Stimulated activated CD8-positive, alpha-beta memory T cell treated with anti-CD3 and anti-CD28 coated beads, Interleukin-4, amount 100 ng/mL, for 1 hour (primary cell): ENCODE measurements at places on chromosomes 5 and 9.

DNA sequence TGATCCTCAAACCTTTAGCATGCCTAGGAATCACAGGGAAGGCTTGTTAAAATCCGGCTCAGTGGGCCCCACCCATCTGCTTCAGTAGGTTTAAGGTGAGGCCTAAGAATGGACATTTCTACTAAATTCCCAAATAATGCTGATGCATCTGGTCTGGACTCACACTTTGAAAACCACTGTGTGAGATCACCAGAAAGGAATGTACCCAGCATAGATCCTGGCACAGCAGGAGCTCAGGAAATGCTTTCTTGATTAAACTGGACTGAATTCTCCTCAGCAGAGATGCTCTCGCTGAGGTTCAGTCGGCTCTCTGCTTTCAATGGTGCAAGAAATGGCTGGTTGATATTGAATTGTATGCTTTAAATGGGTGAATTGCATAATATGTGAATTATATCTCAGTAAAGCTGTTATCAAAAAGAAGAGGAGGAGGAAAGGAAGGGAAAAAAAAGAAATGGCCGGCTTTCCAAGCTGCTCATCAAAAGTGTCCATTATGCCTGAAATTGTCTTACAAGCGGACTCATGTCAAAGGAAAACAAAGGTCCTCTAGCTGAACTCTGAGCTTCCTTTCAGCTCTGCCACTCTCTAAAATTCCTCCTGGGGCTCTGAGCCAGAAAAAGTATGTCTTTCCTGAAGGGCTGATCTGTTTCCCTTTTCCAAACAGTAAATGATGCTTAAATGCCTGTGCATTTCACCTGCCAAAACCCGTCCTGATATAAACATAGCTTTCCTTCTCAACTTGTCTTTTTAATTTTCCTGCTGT lies 77.6 kb upstream of the SAP30L start:
- no peak for DNase-seq

- no peak for DNase-seq
These were observed 80.0 kb downstream of the TMEM161B start for GRCh38 chr5:88188458-88189132.

GRCh38 chr5:119458911-119459632 lies 6.8 kb downstream of the HSD17B4 start:
- DNase-seq, result no peak

- DNase-seq, result no peak
These were observed 68.0 kb upstream of the MAMDC2 start for GRCh38 chr9:69975681-69976080.

DNA sequence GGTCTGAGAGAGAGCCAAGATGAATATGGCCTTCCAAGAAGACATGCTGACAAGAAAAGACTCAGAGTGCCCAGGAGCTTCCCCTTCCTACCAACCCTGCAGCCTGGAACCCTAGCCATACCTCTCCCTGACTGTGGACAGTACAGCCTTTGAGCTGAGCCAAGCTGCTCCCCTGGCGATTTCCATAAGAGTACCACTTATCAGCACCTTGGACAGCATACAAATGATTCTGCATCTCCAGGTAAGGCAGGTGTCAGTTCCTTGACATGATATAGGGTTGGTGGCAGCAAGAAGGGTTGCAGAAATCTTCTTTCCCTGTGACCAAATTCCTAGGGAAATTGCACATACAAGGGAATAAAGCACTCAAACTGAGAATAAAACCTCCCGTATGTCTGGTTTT lies 58.3 kb downstream of the MFAP3 start:
- no peak for DNase-seq

- DNase-seq, result no peak
These were observed 298.8 kb downstream of the SLCO4C1 start for GRCh38 chr5:101997235-101997634.

DNA sequence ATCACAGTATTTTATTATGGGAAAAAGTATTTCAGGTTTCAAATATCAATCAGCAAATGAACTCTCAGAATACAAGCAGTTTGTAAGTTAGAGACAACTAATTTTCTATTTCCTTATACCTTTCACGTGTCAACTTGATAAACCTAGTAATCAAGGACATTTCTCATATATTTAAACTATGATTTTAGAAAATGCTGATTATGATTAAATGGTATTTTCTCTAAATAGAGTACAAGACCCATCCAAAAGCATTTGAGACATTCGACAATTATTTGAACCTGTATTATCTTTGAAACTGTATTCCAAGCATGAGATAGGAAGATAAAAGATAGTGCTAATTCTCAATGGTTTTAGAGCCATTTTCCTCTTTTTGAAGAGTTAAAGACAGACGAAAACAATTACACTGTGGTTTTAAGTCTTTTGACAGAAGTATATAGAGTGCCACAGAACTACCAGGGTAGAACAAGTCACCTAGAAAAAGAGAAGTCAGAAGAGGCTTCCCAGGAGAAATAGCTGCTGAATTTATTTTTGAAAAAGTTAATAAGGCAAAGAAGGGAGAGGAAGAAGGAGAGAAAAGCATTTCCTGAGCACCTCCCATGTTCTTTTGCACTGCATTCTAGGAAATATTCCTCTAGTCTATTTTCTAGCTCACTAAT lies 5.6 kb downstream of the MEIKIN start:
- DNase-seq, result no peak

DNA sequence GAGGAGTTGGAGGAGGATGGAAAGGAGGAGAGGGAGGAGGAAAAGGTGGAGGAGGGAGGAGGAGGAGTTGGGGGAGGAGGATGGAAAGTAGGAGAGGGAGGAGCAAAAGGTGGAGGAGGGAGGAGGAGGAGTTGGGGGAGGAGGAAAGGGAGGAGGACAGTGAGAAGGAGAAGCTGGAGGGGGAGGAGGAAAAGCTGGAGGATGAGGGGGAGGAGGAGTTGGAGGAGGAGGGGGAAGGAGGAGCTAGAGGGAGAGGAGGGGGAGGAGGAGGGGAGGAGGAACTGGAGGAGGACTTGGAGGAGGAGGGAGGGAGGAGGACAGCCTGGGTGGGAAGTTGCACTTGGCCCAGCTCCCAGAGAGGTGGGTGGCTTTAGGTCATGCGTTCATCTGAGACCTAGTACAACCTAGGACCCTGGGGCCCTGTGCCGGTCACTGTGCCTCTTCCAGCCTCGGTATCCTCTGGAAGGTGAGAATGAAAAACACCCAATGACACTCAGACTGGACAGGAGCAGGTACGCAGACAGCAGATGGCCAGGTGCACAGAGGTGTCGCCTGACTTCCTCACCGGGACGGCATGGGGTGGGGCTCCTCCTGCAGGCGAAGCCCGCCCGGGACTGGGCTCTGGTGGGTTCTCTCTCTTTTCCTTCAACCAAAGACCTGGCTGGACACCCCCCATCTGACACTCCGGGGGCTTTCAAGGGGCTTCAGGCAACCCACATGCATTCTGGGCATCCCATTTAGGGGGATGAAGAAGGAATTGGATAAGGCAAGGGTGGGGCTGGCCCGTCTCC lies 12.2 kb upstream of the SLC2A6 start:
- DNase-seq, result no peak

GRCh38 chr5:141492168-141492885 lies 3.4 kb downstream of the PCDHGC5 start:
- DNase-seq, result no peak

DNA sequence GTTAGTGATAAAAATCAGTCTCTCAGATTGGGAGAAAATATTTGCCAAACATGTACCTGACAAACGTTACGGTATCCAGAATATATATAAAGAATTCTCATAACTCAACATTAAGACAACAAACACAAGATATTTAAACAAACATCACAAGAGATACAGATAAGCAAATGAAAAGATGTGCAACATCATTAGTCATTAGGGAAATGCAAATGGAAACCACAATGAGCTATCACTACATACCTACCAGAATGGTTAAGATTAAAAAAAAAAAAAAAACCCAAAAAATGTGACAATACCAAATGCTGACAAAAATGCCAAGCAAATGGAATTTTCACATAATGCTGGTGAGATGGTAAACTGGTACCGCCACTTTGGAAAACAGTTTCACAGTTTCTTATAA lies 15.4 kb downstream of the CERT1 start:
- DNase-seq, result no peak

DNA sequence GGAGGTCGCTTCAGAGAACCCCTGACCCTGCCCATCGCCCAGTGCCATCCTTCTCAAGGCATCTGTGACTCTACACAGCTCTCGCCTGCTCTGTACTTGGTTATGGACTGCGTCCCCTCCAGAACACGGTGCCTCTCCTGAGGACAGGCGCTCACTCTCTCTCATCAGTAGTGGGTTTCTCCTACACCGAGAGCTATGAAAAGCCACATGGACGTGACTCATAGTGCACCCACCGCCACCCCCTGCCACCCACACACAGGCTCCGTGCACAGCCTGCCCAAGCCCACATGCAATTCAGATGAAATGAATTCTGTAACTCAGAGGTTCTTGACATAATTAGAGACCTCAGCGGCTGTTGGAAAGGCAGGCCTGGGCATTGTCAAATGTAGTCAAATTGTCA lies 13.9 kb downstream of the GTF3C5 start:
- no peak for DNase-seq

DNA sequence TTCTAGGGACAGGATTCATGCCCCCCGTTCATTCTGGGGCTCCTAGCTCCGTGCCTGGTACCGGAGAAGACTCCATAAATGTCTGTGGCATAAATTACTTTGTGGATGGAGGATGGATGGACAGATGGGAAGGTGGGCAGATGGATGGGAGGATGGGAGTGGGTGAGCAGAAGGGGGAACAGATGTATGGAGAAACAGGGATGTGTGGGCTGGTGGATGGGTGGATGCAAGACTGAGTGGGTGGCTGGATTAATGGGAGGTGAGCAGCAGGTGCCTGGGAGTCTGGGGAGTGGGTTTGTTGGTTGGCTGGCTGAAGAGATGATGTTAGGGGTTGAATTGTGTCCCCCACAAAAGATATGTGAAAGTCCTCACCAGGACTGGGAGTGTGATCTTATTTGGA lies 43.5 kb downstream of the SARDH start:
- no peak for DNase-seq

GRCh38 chr9:137427454-137428310 lies 4.5 kb downstream of the NOXA1 start:
- no peak for DNase-seq

DNA sequence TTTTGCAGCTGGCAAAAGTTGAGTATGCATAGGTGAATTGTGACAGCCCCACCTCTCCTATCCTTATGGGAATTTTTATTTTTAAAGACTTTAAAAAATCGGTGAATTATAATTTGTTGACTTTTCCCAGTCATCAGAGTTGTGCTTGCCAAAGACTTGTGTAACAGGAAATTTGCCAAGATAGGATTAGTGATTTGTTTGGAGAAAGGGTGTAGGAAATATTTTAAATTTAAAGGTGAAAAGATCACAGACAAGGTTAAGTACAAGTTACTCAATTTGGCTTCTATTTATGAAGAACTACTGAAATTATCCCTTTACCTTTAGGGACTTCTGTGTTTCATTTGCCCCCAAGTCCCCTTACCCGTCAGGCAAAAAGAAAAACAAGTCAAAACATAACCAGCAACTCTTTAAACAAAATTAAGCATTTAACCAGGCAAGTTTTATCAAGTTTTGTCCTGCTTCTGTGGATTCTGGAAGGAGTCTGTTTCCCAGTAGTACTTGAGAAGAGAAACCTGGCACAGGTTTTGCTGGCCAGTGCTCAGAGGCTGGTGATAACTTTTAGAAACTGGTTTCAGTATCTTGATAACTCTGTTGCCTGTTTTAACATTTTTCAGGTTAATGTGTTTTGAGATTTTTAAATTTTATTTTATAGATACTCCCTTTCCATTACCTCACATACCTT lies 285.4 kb downstream of the MAST4 start:
- DNase-seq, result no peak

DNA sequence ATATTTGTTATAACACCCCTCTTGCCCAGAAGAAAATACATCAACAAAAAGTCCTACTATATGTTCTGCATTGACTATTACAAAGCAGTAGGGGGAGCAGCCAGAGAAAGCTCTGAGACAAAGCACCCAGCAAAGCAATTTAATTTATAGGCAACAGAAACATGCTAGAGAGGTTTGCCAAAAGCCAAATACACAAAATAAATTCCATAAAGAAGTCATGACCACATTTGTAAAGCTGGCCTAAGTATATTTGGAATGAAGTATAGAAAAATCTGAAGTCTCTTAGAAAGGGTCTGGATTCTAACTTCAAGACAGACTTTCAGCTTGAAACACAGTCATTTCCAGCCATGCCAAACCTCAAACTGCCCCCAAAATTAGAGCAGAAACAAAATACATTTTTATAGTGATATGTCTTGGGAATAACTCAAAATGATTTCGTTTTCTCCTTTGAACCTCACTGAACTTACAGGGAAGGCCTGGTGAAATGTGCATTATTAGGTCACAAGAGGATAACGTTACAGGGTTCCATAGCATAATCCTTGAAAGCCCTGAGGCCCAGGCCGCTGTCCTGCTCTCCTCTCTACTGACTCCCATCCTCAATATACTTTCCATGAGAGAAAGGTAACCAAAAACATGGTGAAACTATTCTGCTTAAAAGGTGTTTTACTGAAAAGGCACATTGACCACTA lies 451.8 kb downstream of the RAB3C start:
- no peak for DNase-seq

DNA sequence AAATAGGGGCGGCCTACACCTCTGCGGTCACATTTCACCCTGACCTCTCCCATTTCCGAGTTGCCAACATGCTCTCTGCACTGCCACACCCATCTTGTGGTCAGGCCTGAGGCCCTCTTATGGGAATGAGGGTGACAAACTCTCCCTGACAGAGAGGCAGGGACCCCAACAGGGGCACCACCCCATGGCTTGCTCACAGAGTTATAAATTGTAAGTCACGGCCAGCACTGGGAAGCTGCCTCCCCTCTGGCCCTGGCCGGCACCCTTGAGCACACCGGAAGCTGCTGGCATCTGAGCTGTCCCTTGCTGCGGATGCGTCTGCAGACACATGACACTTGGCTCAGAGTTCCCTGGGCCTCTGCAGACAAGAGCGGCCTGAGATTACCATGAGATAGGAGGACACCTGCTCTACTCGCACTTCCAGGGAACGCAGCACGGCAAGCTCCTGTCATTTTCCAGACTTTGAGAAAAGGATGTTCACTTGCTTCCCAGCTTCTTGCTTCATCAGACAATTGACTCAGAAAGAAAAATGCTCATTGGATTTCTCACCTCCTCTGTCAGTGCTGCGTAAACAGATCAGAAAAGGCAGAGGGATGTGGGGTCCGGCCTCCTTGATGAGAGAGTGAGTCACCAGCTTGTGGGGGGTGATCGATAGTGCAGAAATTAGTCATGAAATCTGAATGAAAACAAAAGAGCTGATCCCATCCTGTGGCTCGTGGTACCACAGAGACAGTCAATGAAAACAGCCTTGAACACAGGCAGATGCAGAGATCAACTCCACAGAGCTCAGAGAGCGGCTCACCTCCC lies 269.8 kb downstream of the SYK start:
- no peak for DNase-seq

DNA sequence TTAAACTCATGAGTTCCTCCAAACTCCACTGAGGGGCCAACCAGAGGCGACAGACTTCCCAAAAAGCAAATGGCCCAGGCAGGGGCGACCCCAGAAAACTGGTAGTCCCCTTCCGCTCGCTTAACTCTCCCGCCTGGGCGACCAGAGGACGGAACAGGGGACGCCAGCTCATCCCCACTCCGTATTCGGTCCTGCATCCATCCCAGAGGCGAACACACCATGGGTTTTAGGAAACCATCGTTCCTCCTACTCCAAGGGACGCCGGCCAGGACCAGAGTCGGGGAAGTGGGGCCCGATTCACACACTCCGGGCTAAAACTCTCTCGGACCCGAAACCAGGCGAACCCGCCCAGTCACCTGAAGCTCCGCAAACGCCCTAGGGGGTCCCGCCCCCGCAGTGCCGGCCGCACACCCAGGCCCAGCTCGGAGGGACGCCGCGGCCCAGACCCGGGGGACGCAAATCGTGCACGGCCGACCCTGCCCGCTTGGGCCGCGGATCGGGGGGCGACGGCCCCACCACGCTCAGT lies 478 bp downstream of the TEX10 start:
- no peak for DNase-seq
